ENCODE measurements at places on chromosomes 4 and X.

DNA sequence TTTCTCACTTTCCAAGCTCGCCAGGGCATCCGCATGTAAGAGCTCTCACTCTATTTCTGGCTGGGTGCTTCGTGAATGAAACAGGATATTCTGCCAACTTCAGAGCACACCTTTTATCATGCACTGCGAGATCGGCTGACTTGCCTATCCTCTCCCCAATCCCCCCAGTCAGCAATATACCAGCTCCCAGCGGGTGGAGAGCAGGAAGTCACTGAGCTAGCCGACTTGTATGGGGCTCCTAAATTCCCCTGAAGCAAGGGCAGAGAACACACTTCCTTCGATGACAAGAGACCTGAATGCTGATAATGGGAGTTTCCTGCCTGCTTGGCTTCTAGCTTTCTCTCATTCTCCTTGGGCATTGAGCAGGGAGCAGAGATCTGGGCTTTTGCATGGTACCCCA is 33.8 kb upstream of the MAMLD1 start:
- DNase-seq, result no peak

DNA sequence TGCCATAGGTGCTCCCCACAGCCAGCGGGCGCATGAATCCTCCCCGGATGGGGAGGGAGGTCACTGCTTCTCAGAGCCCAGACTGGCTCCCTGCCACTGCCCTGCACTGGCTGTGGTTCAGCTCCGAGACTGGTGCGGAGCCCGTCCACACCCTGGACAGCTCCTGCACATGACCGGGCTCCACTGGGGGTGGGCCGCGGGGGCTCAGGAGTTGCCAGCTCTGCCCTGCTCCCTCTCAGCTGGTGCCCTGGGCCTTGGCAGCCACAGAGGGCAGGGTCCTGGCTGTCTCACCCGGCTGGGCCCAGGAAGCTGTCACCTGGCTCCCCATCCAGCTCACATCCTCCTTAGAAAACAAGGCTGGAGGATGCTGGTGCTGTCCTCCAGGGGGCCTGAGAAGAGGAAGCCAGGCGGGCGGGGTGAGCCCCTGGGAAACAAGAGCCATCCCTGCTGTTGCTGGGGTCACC is 64.9 kb upstream of the ADRA2C start:
- no peak for DNase-seq

- DNase-seq, result no peak
Measured at GRCh38 chr4:65738134-65738533, 67.8 kb upstream of the EPHA5 start.

DNA sequence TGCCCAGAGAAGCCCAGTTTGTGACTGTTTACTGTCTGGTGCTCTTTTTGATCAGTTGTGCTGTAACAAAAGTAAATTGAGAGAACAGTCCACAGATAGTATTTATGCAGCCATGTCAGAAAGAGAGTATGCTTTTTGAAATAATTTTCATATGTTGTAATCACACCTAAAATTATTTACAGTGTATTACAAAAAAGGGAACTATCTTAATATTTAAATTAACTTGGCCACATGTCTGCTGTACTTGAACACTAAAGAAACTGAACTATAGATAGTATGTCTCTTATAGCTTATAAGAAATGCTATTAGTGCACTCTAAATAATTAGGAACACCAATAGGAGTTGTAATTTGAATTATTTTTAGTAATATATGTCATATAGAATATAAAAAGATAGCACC is 30.2 kb downstream of the KIAA0232 start:
- no peak for DNase-seq

DNA sequence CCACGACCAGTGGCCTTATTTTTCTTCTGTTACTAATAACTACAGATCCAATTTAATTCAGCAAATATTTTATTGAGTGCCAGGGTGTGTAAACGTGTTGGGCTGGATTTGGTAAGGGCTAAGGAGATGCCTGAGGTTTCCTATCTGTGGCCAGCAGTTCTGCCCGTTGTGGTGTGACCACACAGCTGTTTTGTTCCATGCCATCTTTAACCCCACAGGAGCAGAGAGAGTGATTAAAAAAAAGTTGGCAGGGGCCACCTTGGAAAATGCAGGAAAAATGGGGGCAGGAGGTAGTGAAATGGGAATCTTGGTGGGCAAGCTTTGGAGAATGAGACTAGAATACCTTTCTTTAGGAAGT is 1.1 kb downstream of the PLAC8 start:
- no peak for DNase-seq

GRCh38 chr4:168248176-168248710 is 70.3 kb downstream of the DDX60 start:
- no peak for DNase-seq

GRCh38 chr4:24690436-24690835 is 104.9 kb upstream of the SOD3 start:
- no peak for DNase-seq

DNA sequence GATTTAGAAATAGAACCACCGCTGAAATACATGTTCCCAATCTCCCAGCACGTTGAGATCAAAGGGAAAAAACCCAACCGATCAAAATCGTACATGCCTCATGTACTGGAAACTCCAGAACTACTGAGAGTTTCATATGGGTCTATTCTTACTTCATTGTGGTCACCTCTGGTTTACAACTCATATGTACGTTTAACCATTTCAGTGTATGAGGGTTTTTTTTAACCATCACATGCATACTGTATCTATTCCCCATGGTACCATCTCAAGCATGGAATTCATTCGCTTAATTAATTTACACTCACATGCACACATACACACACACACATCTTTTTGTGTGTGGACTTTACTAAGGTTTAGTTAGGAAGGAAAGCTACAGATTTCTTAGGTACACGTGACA is 46.0 kb upstream of the CLNK start:
- no peak for DNase-seq

- no peak for DNase-seq
Measured at GRCh38 chr4:88674565-88674964, 23.1 kb downstream of the NAP1L5 start.

- DNase-seq, result no peak
Measured at GRCh38 chr4:39905656-39906055, 72.1 kb downstream of the PDS5A start.

DNA sequence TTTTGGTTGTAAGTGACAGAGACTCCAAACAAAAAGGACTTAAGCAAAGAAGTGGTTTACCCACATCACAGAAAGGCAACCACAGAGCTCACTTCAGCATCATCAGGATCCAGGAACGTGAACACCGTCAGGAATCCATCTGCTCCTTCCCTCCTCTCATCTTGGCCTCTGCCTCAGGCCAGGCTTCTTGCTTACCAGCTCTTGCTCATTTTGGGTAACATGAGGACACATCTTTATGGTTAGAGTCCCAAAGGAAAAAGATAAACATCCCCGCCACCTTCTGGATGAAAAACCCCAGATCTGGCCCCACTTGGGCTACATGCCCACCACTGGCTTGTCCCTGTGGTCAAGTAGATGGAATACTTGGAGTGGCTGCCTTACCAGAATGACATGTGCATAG is 176.8 kb upstream of the RPL34 start:
- DNase-seq, result no peak

DNA sequence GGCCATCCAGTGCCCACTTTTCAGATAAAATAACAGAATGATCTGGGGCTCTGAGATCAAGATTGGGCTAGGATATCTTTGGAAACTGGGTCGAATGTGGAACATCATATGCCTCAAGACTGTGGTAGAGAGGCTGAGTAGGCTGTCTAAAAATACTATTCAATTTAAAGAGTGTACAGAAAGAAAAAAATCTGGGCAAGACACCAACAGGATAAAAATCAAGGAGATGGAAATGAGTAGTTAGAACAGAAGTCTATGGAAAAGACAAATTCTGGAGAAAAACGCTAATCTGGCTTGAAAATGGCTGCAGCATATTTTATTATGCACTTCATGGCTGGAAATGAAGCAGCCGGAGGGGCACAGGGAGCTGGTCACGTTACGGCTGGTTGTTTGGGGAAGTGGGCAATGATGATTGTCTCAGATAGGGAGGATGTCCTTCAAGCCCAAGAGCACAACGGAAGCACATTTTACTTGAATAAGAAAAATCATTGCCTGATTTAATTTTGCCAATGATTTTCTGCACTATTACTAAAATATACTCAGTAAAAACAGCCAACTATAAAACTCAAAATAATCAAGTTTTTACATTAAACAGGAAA is 27.1 kb upstream of the MAPK10 start:
- no peak for DNase-seq

- no peak for DNase-seq
Measured at GRCh38 chr4:125739760-125740159, 425.0 kb downstream of the FAT4 start.

- no peak for DNase-seq
Measured at GRCh38 chr4:11050766-11051165, 366.2 kb upstream of the CLNK start.

DNA sequence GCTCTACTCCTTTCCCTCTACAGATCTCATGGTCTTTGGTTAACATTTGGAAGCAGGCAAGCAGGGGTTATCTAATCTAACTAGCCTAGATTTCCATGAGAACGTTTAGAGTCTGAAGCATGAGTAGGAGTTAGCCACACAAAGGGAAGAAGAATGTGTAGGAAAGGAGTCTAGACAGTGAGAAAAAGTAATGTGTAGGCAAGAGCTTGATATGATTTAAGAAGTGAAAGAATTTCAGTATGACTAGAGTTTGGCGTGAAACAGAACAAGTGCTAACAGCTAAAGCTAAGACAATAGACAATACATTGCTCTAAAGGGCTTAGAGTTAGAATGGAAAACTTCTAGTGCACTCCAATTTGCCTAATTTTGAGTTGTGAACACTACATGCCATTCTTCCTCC is 10.8 kb downstream of the CXCL8 start:
- no peak for DNase-seq

DNA sequence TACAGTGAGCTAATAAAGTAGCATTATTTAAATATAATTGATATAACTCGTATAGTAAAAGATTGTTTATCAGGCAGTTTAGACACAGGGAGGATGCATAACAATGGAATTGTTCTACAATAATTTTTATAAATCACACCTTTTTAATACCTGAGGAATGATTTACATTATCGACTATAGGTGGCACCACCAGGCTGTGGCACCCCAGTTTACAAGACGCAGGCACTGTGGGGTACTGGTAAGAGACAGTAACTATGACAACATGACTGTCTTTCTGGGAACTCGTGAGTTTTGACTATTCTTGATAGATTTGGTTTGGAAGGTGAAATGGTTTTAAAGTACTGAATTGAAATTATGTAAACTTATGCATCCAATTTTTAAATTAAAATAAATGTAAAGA is 27.1 kb upstream of the STBD1 start:
- DNase-seq, result no peak

DNA sequence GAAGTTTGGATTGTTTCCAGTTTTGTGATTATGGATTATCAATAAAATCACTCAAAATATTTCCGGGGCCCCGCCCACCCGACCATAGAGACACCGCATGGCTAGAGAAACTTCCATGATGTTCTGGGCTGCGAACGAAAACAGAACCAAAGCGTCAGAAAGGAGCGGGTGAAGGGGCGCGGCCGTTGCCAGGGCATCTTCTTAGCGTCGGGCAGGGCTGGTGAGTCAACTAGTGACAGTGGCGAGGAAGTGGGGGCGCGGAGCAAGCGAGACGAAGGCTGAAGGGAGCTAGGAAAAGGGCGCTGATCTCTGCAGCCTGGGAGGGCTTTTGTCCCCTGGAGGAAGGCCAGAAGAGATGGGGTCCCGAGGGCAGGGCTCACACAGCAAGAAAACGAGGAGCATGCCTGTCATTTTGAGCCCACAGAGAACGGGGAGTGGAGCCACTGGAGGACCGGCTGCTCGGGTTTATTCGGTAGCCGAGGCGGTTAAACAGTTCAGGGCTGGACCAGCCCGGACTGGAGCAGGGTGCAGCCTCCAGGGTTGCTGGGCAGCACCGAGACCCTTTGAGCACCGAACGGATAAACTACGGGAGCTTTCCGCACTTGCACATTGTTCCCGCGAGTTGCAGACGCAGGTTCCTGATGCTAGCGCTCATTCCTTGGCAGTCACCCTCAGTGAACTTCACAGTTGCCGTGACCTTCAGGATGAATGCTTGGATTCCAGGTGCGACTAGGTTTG is 298.1 kb upstream of the TRPC5 start:
- DNase-seq, result no peak

GRCh38 chr4:14769993-14770392 is 232.3 kb upstream of the CPEB2 start:
- DNase-seq, result no peak

DNA sequence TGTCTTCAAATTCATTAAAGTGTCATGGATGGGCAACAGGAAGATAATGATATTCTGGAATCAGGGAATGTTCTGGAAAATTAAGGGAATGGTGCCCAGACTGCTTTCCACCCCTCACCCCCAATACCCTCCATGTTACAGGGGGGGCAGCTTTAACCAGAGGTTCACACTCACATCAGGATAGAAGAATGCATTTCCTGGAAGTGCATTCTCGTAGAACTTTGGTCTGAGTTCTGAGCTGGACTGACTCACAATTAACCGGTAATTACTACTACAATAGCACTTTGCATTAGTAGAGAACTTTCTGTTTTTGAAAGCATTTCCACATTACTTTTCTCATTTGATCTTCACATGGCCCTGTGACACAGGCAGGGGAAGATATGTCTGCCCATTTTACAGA is 52.5 kb upstream of the SHISA3 start:
- DNase-seq, result no peak

- no peak for DNase-seq
Measured at GRCh38 chr4:181517491-181517890, 725.7 kb upstream of the TENM3 start.

GRCh38 chr4:108042927-108043326 is 53.2 kb downstream of the HADH start:
- no peak for DNase-seq
